Cardiac septum (tissue), 1 donor: ENCODE measurements at places on chromosomes 13 and 19. TPM values are rescaled to one million over a fixed set of nuclear protein-coding genes. Genes with fewer than 3 reads are reported as not detected.

GRCh38 chr13:87172166-87172835, 498.9 kb upstream of the SLITRK5 start:
- no peak for DNase-seq

Gene CYP4F12
- 1.9 TPM for total RNA-seq

DNA sequence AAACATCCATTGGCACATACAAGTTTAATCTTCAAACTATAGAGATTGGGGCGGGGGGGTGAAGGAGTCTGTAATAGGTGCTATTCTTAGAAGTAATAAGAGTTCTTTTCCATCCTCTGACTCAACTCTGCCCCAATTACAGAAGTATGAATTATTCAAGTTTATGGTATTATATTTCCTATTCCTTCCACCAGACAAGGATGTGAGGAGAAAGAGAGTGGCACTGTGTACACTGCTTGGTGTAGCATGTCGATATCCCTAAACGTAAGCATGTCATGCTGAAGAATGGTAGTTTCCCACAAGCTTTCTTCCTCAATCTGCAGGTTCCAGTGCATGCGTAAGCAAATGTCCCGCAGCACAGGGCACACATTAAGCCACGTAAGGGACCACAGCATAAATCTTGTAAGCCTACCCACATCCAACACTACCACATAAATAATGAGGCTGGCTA, 14.1 kb downstream of the BRD4 start:
- no peak for DNase-seq

Gene TEX26
- not detected for total RNA-seq

GRCh38 chr13:35603593-35604285, 127.2 kb upstream of the MAB21L1 start:
- DNase-seq, result no peak

DNA sequence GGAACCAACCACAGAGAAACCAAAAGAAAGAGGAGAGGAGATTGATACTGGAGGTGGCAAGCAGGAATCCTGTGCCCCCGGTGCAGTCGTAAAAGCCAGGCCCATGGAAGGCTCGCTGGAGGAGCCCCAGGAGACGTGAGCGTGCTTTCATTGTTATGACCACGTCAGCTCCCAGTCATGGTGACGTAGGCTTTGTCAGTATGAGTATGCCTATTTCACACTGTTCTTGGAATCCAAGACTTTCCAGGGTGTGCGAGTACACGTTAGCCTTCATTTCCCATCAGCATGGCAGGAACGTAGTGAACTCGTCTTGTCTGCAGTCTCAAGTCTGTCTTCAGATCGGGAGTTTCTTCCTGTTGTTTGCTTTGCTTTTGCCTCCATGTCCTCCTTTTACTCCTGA, 15.4 kb upstream of the CHAMP1 start:
- DNase-seq, result no peak

Gene GIPR
- 6.9 TPM for total RNA-seq

GRCh38 chr13:39571502-39572092, 31.4 kb downstream of the LHFPL6 start:
- peak; percentile 85 for DNase-seq

Gene WBP4
- 18.1 TPM for total RNA-seq

- peak; percentile 92 for DNase-seq
These were observed 9.1 kb downstream of the ARID3A start for GRCh38 chr19:934865-935479.

GRCh38 chr13:36282821-36283432, 14.7 kb downstream of the CCDC169 start:
- no peak for DNase-seq

GRCh38 chr19:38218204-38218603, 5.8 kb downstream of the DPF1 start:
- DNase-seq, result no peak

GRCh38 chr19:5166262-5166661, 174.3 kb downstream of the PTPRS start:
- no peak for DNase-seq

- no peak for DNase-seq
These were observed 260.0 kb downstream of the KLF12 start for GRCh38 chr13:73873940-73874830.

Gene ZNF85
- total RNA-seq, result 3.5 TPM
